Spleen (tissue), 13 donors: ENCODE measurements at places on chromosomes 5 and 9. TPM values are rescaled to one million over a fixed set of nuclear protein-coding genes. Genes with fewer than 3 reads are reported as not detected.

- no peak overlapping the region for H3K4me3 ChIP-seq
- H3K36me3 ChIP-seq: no peaks in the 10 kb centered on the region
- DNase-seq: no peak
- peaks cover 2% of the 10 kb centered on the region for H3K4me1 ChIP-seq
- H3K27ac ChIP-seq: no peak overlapping the region
- no peaks in the 10 kb centered on the region for H3K27me3 ChIP-seq
These were observed 50.4 kb upstream of the CDK5RAP2 start for GRCh38 chr9:120630333-120630732.

DNA sequence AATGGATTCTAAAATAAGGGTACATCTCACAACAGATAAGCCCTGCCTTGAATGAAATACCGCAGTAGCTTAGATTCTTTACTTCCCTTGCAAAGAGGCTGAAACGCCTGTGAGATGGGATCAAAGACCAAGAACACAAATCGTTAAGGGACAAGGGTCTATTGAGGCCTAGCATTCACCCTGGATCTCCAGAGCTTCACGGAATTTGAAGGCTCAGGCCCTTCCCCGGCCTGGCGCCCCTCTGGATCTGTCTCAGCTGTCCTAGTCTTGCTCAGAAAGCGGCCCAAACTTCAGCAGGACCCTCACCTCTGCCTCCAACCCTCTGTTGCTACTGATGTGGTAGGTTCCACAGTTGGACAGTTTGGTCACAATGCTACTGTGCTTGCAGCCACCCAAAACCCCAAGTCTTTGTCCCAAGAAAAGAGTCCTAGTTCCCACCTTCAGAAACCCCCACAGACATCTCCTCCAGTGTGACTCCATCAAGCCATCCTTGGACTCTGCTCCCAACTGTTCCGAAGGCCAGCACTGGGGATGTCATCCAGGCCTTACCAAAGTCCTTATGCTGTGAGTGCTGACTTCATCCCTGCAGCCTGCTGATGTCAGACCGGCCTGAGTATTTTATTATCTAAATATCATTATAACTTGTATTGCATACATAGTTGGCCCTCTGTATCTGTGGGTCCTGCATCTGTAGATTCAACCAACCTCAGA is 9.4 kb downstream of the CORO2A start:
- peaks cover 67% of the 10 kb centered on the region for H3K4me1 ChIP-seq
- no peaks in the 10 kb centered on the region for H3K36me3 ChIP-seq
- peak; percentile 38 for DNase-seq

- H3K4me1 ChIP-seq: no peaks in the 10 kb centered on the region
- no peaks in the 10 kb centered on the region for H3K36me3 ChIP-seq
- H3K27ac ChIP-seq: no peak overlapping the region
- DNase-seq: no peak
These were observed 37.7 kb downstream of the TNC start for GRCh38 chr9:115080242-115080641.

- no peak overlapping the region for H3K4me3 ChIP-seq
- H3K36me3 ChIP-seq: no peaks in the 10 kb centered on the region
- H3K27ac ChIP-seq: no peak overlapping the region
These were observed 87.4 kb upstream of the GNA14 start for GRCh38 chr9:77735494-77735893.

DNA sequence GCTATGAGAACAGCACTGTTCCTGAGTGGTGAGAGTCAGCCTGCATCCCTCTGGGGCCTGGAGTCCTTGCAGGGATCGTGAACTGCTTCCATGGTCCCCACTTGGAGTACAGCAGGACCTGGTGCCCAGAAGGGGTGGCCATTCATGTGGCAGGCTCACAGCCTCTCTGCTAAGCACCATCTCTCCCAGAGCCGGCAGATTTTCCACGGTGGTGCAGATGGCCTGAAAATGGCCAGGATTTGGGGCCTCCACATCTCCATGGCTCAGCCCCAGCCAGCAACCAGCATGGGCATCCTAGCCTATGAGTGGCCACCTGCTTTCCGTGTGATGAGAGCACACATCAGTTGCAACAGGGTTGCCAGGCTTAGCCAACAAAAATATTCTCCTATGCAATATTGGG is 33.9 kb upstream of the SEMA4D start:
- DNase-seq: no peak
- H3K27me3 ChIP-seq: no peaks in the 10 kb centered on the region
- H3K27ac ChIP-seq: no peak overlapping the region
- H3K36me3 ChIP-seq: no peaks in the 10 kb centered on the region

DNA sequence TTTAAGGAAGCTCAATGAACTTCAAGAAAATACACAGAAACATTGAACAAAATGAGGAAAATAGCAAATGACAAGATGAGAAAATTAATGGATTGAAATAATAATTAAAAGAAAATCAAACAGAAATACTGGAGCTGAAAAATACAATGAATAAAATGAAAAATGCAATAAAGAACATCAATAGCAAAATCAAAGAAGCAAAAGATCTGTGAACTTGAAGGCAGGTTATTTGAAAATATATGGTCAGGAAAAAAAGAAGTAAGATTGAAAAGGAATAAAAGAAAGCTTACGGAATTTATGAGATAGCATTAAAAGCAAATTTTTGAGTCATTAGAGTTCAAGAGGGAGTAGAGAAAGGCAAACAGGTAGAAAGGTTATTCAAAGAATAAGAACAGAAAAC is 42.4 kb downstream of the CERT1 start:
- H3K36me3 ChIP-seq: peaks cover 22% of the 10 kb centered on the region
- no peak for DNase-seq
- H3K27ac ChIP-seq: no peak overlapping the region
- H3K4me3 ChIP-seq: no peak overlapping the region
- peaks cover 4% of the 10 kb centered on the region for H3K4me1 ChIP-seq
- H3K27me3 ChIP-seq: no peaks in the 10 kb centered on the region

GPR151 gene
- not detected for total RNA-seq

- H3K27me3 ChIP-seq: no peaks in the 10 kb centered on the region
- H3K4me1 ChIP-seq: peaks cover 18% of the 10 kb centered on the region
- DNase-seq: peak; percentile 62
- no peak overlapping the region for H3K27ac ChIP-seq
- no peaks in the 10 kb centered on the region for H3K36me3 ChIP-seq
- no peak overlapping the region for H3K4me3 ChIP-seq
These were observed 47.1 kb upstream of the MATR3 start for GRCh38 chr5:139246394-139246793.

ITGA1 gene
- 301 TPM for total RNA-seq

DNA sequence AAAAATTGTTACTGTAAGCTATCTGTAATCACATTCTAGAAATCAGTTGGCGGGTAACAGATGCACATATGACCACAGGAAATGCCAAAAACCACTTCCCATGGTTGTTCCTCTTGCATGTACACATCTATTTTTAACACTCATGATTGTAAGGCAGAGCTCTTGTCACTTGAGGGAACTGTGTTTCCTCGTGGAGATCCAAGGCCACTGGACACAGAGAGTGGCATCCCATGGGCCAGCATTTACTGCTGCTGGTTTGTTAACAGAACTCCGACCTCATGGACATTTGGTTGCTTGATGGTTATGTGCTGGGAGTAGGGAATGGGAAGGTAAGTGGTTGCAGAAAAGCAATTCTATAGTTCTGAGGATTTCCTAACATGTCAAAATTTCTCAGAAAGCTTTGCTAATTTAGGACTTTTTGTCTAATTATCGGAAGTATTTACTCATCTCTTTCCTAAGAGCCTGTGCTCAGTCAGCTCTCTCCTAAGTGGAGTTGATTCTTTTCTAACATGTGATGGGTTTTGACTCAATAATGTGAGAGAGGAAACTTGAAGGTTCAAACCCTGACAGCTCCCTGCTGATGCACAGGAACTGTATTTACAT is 202.0 kb upstream of the NR3C1 start:
- no peak for DNase-seq
- H3K4me3 ChIP-seq: no peak overlapping the region
- H3K36me3 ChIP-seq: no peaks in the 10 kb centered on the region
